NCI-H446 (cell line): ENCODE measurements at places on chromosomes 7 and 10.

DNA sequence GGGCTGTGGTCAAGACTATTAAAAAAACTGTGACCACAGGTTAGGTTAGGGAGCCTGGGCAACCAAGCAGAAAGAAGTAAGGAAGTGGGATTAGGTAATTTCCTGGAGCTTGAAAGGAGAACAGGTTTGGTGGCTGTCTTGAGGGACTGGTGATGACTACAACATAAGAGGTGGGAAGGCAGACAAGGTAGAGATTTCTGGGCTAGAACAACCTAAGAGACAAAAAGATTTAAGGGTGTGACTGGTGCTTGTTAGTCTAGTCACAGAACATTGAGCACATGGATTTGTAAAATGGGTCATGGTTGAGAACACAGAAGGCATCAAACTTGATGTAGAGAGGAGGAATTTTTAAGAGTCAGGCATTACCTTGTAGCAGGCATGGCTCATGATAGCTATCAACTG, 123.7 kb upstream of the ASAH2 start:
- no peak for DNase-seq

GRCh38 chr10:126101736-126102135, 205.4 kb downstream of the FANK1 start:
- DNase-seq, result no peak

DNA sequence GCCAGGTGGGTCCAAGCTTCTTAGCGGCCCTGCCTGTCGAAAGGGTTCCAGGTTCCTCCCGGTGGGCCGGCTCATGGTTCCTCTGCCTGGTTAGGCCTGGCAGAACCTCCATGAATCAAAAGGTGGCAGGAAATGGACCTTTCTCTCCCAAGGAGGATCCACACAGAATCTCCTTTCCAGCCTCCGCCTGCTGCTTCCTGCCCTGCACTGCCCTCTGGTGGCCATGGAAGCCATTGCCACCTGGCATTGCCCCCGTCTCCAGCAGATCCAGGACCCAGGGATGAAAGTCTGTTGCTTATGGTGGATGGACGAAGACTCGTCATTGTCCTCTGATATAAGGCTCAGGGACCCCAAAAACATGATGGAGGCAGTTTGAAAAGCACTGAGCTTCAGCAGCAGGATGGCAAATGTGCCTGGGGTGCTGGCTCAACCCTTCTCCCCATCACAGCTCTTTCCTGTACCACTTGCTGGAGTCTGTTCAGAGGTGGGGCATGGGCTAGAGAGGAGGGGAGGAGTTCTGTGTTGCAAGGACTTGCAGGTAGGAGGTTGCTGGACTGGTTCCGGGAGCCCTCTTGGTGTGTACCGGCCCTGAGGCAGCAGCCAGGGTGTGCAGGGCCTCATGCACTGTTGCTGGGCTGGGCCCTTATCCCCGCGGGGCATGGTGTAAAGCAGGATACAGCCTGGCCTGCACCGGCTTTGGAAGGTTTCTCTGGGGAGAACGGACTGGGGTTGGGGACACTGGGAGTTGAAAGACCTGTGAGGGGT, 11.3 kb upstream of the INMT start:
- peak; percentile 80 for DNase-seq

DNA sequence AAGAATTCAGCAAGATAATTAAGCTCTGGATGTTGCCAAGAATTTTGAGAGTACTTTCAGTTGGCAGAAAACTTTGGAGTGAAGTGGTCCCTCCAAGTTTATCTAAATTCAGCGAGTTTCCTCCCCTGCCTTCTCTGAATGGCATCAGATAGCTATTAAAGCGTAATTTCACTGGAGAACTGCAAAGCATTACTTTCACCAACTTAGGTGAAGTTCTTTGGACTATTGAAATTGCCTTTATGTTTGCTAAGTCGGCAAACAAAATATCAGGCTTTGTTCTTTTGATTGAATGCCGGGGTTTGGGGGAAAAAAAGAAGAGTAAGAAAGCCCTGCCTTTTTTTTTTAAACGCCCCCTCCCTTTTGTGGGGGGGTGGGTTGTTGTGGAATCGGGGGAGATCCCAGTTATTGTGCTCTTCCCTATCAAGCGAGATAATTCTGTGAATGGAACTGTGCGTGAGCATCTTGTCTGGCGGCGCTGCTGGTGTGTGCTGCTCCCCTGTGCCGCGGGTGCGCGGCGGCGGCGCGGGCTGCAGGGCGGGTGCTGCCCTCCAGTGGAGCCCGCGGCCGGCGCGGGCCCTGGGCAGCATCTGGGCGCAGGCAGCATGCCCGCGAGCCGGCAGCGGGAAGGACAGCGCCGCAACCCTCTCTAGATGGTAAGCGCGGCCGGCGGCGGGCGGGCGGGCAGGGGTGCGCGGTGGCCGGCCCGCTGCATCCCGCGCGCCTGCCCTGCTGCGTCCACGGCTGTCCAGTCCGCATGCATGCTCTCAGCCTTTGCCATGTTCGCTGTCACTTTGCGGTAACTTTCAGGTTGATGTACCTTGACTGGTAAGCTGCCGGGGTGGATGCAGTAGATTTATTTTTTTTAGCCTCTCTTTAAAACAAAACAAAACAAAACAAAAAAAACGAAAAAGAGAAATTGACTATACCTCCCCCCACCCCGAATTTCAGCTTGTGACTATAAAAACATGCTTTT, 176.5 kb downstream of the TCF7L2 start:
- no peak for DNase-seq

GRCh38 chr7:37796138-37796775, 52.1 kb upstream of the NME8 start:
- DNase-seq, result no peak
